ENCODE measurements at places on chromosomes 5 and 9.

GRCh38 chr5:1733369-1733768 lies 66.3 kb downstream of the MRPL36 start:
- no peak for DNase-seq

- no peak for DNase-seq
Observed at GRCh38 chr9:95336281-95336680, 18.8 kb upstream of the FANCC start.

- no peak for DNase-seq
Observed at GRCh38 chr5:130546211-130546610, 618.8 kb downstream of the HINT1 start.

DNA sequence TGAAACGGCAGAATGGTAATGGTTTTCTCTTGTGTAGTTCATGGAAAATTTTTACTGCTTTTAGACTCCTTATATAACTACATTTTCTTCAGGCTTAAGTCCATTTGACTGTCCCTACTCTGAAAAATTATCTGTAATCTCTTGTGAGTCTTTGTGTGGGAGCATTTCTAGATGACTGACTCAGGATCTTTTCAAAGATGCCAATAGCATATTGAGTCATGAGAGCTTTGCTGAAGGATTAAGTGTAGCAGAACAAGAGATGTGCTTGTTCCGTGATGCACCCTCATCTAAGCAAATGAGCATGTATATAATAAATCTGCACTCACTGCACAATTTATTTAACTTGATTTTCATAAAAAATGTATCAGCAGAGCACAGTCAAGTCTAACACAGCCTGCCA lies 298.7 kb upstream of the CDH6 start:
- peak; percentile 40 for DNase-seq

GRCh38 chr5:141841378-141842180 lies 36.6 kb downstream of the PCDH1 start:
- DNase-seq = no peak

GRCh38 chr9:98038958-98039357 lies 17.6 kb upstream of the NANS start:
- no peak for DNase-seq

GRCh38 chr9:32969270-32969669 lies 32.2 kb downstream of the APTX start:
- DNase-seq = no peak

GRCh38 chr5:68345171-68345570 lies 129.6 kb downstream of the PIK3R1 start:
- DNase-seq = peak; percentile 36

Data from NCI-H226 (cell line).